ENCODE measurements at places on chromosomes 2 and 18. TPM values are rescaled to one million over a fixed set of nuclear protein-coding genes. Genes with fewer than 3 reads are reported as not detected.

DNA sequence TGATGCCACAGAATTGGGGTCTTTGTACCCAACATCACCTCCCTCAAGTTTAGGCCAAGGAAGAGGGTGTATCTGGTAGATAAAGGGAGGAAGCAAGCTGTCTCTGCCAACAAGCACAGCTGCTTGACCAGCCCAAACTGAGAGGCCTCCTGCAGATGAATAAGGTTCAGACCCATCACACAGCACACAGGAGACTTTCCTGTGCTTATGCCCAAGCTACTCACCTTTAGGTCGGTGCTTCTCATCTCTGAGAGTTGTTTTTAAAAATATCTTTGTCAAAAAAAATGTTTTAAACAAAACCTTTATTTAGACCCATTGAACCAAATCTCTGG is 24.7 kb upstream of the SP3 start:
- DNase-seq, result no peak

GRCh38 chr2:221124532-221125240 is 447.4 kb downstream of the EPHA4 start:
- DNase-seq, result no peak

- DNase-seq, result peak; percentile 22
Measured at GRCh38 chr2:24050041-24050979, 769 bp downstream of the FKBP1B start.

DNA sequence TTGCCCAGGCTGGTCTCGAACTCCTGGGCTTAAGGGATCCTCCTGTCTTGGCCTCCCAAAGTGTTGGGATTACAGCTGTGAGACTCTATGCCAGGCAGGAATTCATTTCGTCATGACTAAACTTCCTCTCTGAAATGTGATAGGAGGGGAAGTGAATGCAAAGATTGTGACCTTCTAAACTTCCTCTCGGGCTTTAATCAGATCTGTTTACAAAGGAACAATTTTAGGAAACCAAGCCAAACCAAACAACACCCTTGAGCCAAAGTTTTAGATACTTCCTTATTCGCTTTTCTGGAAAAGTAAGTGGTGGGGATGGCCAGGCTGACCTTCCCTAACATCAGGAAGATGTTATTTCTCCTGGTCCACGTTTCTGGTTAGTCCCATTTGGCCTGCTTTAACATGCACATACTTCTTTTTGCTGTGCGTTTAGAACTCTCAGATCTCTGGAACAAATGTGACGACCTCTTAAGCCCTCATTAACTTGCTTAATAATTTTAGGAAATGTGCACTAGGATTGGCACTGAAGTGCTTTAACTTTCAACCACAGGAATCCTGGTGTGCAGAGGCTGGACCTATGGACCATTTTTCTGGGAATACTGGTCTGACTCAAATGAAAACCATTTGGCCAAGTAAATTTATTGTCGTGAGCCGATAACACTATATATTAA is 33.2 kb upstream of the YES1 start:
- no peak for DNase-seq

- DNase-seq, result peak; percentile 21
Measured at GRCh38 chr2:226423498-226423960, 376.1 kb downstream of the IRS1 start.

DNA sequence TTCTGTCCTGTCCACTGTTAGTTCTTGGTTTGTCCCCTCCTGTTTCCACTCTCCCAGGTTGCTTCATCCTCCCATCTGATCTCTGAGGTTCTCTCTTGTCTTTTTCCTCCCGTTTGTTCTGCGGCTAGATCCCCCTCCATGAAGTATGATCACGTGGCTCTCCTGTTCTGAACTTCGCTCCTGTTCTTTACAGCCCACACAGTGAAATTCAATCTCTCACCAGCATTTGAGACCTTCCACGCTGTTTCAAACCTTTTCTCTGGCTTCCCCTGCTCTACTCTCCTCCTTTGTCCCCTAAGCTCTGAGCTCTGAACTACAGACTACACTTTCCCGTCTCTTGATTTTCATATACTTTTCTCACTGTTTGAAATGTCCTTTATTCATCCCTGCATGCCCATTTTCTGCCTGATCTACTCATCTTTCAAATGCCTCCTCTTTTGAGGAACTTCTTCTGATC is 83.5 kb downstream of the OSBPL6 start:
- DNase-seq, result no peak

DNA sequence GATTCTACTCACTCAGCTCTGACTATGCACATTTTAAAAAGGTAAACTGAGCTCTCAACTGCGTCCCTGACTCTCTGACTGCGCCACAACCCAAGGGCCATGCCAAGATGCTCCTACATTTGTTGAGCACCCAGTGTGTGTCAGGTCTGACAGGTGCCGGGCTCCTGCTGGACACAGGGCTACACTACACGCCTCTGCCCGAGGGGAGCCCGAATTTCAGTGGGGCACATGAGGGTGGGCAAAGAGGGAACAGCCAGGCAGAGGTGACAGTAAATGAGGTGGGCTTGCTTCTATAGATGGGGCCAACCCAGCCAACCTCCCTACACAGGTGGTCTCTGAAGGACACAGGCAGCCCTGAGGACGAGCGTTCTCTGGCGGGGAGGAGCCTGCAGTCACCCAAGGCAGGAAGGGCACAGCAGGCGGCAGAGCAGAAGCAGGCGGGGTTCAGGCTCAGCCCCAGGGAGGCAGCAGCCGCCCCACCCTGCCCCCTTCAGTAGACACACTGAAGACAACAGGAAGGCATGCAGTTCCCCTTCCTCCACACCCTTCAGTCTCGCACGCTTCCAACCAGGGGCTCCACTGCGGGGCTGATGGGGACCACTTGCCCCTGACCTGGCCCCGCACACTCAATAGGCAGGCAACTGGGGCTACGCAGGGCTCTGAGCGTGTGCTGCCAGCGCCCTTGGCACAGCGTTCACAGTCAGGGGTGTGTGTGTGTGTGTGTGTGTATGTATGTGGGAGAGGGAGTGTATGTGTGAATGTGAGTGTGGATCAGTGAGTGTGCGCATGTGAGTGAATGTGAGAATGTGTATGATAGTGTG is 98.4 kb downstream of the UXS1 start:
- DNase-seq, result no peak

GRCh38 chr2:70104231-70105111 is 17.2 kb downstream of the PCBP1 start:
- DNase-seq, result peak; percentile 68

DNA sequence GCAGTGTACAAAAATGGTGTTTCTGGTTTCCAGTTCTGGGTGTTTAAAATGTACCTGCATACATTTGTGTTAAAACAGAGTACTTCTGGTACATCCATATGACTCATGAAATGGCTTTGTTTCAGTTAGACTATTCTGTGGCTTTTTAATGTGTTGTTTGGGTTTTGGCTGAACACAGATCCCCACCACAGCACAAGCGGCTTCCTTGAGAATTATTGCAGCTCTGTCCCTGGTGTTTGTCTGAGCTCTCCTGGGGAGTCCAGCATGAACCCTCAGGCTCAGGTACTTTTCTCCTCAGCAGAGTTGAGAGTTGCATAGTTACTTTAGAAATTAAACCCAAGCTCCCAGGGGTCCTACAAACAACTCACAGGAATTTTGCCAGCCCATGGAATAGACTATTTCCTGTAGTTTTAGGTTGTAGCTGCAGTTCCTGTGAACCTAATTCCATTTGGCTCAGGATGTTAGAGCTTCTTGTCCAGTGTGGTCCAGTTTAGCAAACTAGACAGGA is 64.8 kb upstream of the EML6 start:
- DNase-seq, result no peak

DNA sequence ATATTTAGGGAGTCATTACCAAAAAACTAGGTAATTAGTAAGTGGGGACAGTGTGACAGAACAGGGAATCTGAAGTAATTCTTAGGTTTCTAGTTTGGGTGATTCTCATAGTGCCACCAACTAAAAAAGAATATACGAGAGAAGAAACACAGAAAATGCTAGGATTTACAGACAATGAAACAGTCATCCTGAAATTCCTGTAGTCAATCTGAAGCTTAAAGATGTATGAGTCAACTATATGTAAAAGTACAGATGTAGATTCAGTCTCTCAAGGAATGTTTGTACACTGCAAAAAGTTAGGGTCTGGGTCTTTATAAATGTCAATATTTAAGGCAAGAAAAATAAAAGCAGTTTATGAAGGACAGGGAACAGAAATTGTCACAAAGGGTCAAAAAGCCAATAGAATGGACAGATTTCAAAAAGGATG is 107.0 kb downstream of the STRN start:
- DNase-seq, result no peak

- DNase-seq, result no peak
Measured at GRCh38 chr2:188659656-188660406, 314.3 kb upstream of the COL3A1 start.

DNA sequence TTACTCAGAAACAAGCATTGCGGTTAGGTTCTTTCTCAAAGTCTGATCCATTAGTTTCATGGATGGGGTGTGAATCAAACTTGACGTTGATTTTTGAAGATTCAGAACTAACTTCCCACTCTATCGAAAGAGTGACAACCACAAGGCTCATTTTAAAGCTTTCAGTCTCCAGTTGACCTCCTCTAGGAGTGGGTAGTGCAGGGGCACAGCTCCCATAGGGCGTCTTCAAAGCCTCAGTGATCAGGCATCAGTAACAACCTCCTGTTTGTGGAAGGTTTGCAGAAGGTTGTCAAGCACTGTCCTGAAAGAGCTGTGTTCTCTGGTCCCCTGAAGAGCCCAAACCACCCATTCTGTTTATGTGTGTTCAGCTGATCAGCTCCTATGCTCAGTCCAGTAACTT is 10.2 kb downstream of the MTCL1 start:
- no peak for DNase-seq

GRCh38 chr18:59624369-59624765 is 72.9 kb downstream of the CCBE1 start:
- DNase-seq, result no peak

- DNase-seq, result no peak
Measured at GRCh38 chr2:104733226-104733943, 120.5 kb upstream of the POU3F3 start.

GRCh38 chr2:181036848-181037603 is 56.6 kb downstream of the UBE2E3 start:
- no peak for DNase-seq

DNA sequence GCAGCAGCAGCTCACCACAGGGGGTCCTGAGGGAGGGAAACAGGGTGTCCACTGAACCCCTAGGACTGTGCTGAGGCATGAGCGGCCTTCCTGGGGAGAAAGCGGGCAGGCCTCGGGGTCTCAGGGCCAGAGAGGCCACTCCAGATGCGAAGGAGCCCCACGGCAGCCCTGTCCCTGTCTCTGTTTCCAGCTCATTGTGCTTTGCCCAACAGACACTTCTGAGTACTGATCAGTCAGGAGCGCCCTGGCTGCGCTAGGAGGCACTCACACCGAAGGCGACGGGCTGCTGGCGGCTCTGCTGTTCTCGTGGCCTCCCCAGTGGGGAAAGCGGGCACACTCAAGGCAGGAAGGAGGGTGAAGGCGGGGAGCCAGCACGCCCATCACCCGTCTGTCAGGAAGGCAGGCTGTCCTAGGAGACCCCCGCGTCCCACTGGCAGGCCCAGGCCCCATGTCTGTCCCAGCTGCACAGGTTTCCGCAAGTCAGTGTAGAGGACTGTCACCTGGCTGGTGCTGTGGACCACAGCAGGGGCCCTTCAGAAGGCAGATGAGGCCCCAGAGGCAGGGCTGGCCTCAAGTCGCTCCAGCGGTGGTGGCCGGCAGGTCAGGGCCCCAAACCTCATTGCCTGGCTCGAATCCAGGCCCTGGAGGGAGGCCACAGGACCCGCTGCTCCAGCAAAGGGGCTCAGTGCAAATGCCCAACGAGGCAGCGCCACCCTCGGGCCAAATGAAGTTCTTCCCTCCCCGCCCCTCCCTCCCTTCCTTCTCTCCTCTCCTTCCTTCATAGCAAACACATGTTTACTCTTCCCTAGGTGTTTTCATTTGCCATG is 6.8 kb downstream of the ESPNL start:
- no peak for DNase-seq

- DNase-seq, result no peak
Measured at GRCh38 chr18:63233334-63233733, 86.2 kb downstream of the BCL2 start.

- DNase-seq, result peak; percentile 48
Measured at GRCh38 chr2:47269316-47270232, 114.5 kb upstream of the STPG4 start.

- DNase-seq, result no peak
Measured at GRCh38 chr2:20838016-20838415, 15.1 kb upstream of the LDAH start.

DNA sequence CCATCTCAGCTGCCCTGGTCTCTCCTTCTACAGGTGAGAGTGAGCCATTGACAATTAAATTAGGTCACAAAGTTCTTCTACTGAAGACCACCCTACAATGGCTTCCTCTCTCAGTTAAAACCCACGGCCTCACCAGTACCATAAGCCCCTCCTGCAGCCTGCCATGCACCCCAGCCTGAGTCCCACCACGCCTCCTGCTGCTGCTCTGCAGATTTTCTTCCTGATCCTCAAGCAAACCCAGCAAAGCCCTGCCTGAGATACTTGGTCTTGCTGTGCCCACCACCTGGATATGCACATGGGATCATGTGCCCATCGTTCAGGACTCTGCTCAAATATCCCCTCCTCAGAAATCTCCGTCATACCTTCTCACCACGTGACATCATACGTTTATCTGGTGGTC is 696.6 kb downstream of the RNF144A start:
- DNase-seq, result no peak

DNA sequence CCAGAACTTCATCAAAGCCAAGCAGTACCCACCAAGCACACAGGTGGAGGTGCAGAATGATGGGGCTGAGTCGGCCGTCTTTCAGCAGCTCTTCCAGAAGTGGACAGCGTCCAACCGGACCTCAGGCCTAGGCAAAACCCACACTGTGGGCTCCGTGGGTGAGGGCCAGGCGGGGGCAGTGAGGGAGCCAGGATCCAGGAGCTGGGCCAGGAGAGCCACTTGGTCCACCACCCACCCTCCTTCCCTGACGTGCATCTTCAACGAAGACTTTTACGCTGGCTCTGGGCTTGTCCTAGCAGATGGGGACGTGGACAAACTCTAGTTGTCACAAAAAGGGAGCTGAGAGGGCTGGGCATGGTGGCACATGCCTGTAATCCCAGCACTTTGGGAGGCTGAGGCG is 11.8 kb downstream of the VIL1 start:
- DNase-seq, result no peak

DNA sequence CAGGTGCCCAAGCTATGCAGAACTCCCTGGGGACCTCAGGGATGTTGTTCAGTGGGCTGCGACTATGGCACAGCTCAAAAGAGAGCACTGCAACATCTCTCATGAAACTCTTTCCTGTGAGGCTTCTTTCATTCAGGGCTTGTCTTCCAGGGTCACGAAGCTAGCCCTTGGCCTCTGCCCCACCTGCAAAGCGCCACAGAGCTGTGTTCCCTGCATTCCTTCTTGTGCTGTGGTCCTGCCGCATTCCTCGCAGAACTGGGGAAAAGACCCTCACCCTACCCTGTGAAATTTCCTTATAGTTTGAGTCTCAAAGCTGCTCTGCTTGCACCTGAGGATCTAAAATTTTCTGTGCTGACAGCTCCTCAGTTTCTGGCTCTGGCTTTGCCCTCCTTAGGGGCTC is 26.3 kb upstream of the ITGB6 start:
- DNase-seq, result no peak

RAPH1 gene
- 17.4 TPM for total RNA-seq

CSRNP3 gene
- total RNA-seq, result 5.9 TPM

UGT1A4 gene
- not detected for total RNA-seq

BMP10 gene
- total RNA-seq, result not detected

CYTIP gene
- total RNA-seq, result 5.5 TPM

NYAP2 gene
- not detected for total RNA-seq

UGT1A8 gene
- not detected for total RNA-seq

LRATD1 gene
- total RNA-seq, result 14.1 TPM

HOXD13 gene
- total RNA-seq, result not detected

MYL1 gene
- total RNA-seq, result 0.88 TPM

RGPD8 gene
- 22.3 TPM for total RNA-seq

TMEM17 gene
- 3.1 TPM for total RNA-seq

ZNF892 gene
- 19.6 TPM for total RNA-seq

REG3G gene
- not detected for total RNA-seq

ERMN gene
- not detected for total RNA-seq

ESPNL gene
- not detected for total RNA-seq
